ENCODE measurements at places on chromosomes 3 and 15. TPM values are rescaled to one million over a fixed set of nuclear protein-coding genes. Genes with fewer than 3 reads are reported as not detected.

DNA sequence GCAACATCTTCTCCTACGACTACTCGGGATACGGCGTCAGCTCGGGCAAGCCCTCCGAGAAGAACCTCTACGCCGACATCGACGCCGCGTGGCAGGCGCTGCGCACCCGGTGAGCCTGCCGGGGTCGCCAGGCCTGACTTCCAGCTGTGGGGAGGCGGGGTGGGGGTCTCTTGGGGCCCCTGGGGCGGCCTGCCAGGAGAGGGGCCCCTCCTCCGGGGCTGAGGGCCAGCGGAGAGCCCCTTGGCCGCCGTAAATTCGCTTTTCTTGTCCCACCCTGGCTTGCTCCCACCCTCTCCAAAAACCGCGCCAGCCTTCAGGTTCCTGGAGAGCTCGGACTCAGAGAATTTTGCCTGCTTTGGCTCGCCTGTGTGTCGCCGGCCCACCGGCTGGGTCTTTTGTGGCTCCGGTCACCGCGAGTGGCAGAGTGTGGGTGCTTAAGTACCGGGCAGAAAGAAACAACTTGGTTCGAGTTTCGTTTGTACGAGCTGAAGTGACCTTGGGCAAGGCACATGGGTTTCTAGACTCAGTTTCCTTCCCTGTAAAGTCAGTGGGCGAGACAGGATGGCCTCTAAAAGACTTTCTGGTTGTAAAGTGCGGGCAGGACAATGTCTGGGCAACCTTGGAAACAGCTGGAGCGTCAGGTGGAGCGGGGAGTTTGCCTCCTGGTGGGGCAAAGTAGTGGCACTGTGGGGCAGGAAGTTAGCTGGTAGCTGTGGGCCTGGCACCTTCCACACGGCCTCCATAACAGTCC, 976 bp downstream of the ABHD17C start:
- H3K36me3 ChIP-seq, result no peaks in the 10 kb centered on the region
- no peak overlapping the region for H3K27ac ChIP-seq
- DNase-seq, result peak; percentile 1

The QARS1 gene
- total RNA-seq, result 233 TPM

The POTEB3 gene
- total RNA-seq, result not detected

The ANXA2 gene
- 212 TPM for total RNA-seq

DNA sequence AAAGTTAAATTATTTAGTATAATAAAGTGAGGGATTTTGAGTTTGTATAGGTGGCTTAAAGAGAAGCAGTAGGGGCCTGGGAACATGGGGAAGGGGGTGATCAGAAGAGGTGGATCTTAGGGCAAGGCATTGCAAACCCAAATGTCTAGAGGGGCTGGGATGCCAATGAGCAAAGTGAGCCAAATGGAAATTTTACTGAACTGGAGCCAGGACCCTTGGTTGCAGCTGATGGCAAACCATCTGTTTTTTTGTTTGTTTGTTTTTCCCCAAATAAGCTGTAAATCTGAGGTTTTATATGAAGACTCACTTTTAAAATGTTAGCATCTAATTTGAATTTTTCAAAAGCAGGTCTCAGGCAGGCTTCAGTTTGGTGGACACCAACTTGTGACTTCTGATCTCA, 14.8 kb upstream of the PARP14 start:
- no peaks in the 10 kb centered on the region for H3K27me3 ChIP-seq
- H3K4me3 ChIP-seq, result no peak overlapping the region
- H3K27ac ChIP-seq, result no peak overlapping the region
- no peaks in the 10 kb centered on the region for H3K4me1 ChIP-seq

DNA sequence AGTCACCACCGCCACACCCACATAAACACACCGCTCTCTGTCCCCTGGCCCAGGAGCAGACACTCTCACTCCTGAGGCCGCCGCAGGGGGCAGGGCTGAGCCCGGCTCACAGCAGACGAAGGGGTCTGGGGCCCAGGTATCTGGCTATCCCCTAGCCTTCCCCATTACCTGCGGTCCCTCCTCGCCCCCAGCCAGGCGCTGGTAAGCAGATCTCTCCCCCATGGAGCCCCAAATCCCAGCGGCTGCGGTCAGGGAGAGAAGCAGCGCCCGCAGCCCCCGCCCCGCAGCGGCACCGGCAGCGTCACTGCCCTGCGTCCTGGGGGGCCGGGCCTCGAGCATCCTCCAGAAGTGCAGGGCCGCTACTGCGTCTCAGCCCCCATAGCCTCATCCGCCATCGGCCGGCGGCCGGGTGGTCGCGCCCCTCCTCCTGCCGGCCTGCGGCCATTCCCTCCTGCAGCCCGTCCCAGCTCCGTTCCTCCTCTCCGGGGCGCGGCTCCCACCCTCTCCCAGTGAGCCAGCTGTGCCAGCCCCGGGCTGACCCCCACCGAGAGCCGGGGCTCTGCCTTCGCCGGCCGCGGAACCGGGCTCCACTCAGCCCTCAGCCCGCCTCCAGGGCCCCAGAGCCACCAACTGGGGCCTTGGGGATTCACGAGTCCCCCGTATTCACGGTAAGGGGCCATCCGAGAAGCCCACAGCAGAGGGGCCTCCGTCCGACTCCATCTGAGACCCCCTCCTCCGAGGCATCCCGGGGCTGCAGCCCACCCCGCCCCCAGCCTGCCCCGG, 13.1 kb downstream of the TNK2 start:
- peak; percentile 63 for DNase-seq
- H3K27ac ChIP-seq, result peak overlapping the region; percentile 84
- H3K36me3 ChIP-seq, result no peaks in the 10 kb centered on the region
- H3K4me3 ChIP-seq, result peak overlapping the region; percentile 64

GRCh38 chr3:11455956-11456355, 183.8 kb downstream of the ATG7 start:
- no peaks in the 10 kb centered on the region for H3K27me3 ChIP-seq
- no peaks in the 10 kb centered on the region for H3K36me3 ChIP-seq
- H3K4me1 ChIP-seq, result no peaks in the 10 kb centered on the region

- peak; percentile 17 for DNase-seq
- H3K36me3 ChIP-seq, result no peaks in the 10 kb centered on the region
- peak overlapping the region; percentile 13 for H3K27ac ChIP-seq
- H3K4me1 ChIP-seq, result peaks cover 54% of the 10 kb centered on the region
- H3K27me3 ChIP-seq, result no peaks in the 10 kb centered on the region
Observed at GRCh38 chr3:52892625-52893311, 4.6 kb downstream of the STIMATE start.

- no peaks in the 10 kb centered on the region for H3K27me3 ChIP-seq
- no peaks in the 10 kb centered on the region for H3K36me3 ChIP-seq
- no peak for DNase-seq
Observed at GRCh38 chr3:55691141-55691540, 204.0 kb upstream of the WNT5A start.

The CPA3 gene
- total RNA-seq, result not detected

DNA sequence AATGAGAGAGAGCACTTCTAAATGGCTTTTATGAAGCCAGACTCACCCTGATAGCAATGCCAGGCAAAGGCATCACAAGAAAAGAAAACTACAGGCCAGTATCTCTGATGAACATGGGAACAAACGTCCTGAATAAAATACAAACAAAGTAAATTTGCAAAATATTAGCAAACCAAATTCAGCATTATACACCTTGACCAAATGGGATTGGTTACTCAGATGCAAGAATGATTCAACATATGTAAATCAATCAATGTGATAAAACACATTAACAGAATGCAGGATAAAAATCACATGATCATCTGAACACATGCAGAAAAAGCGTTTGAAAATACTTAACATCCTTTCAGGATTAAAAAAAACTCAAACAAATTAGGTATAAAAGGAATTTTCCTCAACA, 494.9 kb upstream of the CCDC54 start:
- H3K27ac ChIP-seq, result no peak overlapping the region
- H3K27me3 ChIP-seq, result no peaks in the 10 kb centered on the region
- no peaks in the 10 kb centered on the region for H3K4me1 ChIP-seq
- H3K4me3 ChIP-seq, result no peak overlapping the region

The PEX5L gene
- total RNA-seq, result not detected

- DNase-seq, result no peak
- H3K4me1 ChIP-seq, result peaks cover 94% of the 10 kb centered on the region
- peak overlapping the region; percentile 19 for H3K4me3 ChIP-seq
- H3K27ac ChIP-seq, result peak overlapping the region; percentile 60
- no peaks in the 10 kb centered on the region for H3K27me3 ChIP-seq
- H3K36me3 ChIP-seq, result no peaks in the 10 kb centered on the region
Observed at GRCh38 chr3:69091389-69092029, 6.8 kb downstream of the ARL6IP5 start.

- H3K27ac ChIP-seq, result no peak overlapping the region
- H3K36me3 ChIP-seq, result no peaks in the 10 kb centered on the region
- DNase-seq, result no peak
- no peak overlapping the region for H3K4me3 ChIP-seq
Observed at GRCh38 chr3:66629982-66630368, 129.2 kb upstream of the LRIG1 start.

GRCh38 chr15:56038707-56039106, 45.3 kb upstream of the NEDD4 start:
- peaks cover 20% of the 10 kb centered on the region for H3K4me1 ChIP-seq
- H3K36me3 ChIP-seq, result no peaks in the 10 kb centered on the region
- no peaks in the 10 kb centered on the region for H3K27me3 ChIP-seq

DNA sequence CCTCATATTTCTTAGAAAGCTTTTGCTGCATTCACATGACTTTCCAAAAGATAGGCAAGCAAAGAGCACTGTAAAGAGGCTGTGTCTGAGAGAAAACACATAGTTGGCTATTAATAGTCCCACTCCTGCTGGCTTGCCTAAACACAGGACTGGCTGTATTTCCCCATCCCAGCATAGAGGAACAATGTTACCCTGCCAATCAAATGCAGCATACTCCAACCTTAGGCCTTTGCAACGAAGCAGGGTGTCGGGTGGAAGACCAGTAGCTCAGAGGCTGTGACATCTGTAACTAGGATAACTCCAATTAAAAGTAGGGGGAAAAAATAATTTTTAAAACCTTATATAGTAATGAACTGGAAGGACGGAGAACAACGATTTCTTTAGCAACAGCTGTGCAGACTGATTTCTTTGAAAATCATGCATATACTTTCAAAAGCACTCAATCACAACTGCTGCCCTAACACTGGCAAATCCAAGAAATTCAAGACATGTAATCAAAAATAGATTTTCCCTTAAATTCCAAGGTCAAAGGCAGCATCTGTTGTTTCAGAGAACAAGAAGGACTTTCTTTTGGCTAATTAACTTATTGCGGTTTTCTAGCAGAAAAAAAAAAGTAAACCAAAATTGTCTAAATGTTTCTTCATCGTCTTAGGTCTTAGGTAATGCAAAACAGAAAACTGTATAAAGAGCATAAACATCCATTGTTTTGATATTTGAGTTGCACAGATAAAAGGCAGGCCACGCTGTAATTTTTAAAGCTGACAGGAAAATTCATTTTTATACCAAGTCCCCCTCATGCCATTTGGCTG, 139.3 kb downstream of the TNIK start:
- DNase-seq, result no peak
- H3K27ac ChIP-seq, result no peak overlapping the region
- no peaks in the 10 kb centered on the region for H3K36me3 ChIP-seq
- no peak overlapping the region for H3K4me3 ChIP-seq
- H3K27me3 ChIP-seq, result no peaks in the 10 kb centered on the region

DNA sequence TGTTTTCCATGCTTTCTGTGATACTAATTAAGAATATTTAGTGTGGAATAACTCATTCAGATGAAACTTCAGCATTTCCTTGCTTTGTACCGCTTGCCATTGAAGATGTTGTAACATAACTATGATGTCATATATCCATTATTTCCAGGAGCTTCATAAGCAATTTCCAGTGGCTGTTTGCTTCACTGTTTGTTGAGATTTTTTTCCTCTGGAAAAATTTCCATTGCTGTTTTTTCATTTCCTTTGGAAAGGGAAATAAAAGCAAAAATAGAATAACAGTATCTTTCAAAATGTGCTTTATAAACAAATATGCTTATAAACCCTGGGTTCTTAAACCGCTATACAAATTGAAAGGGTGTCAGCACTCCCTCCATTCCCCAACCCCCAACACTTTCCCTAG, 319.6 kb upstream of the SEMA6D start:
- H3K4me1 ChIP-seq, result no peaks in the 10 kb centered on the region
- H3K27me3 ChIP-seq, result no peaks in the 10 kb centered on the region
- H3K4me3 ChIP-seq, result no peak overlapping the region
- H3K36me3 ChIP-seq, result no peaks in the 10 kb centered on the region
- DNase-seq, result no peak
- H3K27ac ChIP-seq, result no peak overlapping the region

DNA sequence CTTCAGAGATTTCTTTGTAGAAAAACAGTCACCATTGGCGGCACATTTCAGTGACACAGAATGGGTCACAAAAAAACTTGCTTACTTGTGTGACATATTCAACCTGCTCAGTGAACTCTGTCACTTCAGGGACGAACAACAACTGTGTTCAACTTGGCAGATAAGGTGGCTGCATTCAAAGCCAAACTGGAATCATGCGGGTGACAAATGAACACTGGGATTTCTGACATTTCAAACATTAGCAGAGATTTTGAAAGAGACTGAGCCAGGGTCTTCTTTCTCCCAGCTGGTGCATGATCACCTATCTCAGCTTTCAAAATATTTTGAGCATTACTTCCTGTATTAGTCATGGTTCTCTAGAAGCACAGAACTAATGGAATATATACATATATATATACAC, 1.9 kb upstream of the EID1 start:
- no peak for DNase-seq
- H3K4me3 ChIP-seq, result no peak overlapping the region

DNA sequence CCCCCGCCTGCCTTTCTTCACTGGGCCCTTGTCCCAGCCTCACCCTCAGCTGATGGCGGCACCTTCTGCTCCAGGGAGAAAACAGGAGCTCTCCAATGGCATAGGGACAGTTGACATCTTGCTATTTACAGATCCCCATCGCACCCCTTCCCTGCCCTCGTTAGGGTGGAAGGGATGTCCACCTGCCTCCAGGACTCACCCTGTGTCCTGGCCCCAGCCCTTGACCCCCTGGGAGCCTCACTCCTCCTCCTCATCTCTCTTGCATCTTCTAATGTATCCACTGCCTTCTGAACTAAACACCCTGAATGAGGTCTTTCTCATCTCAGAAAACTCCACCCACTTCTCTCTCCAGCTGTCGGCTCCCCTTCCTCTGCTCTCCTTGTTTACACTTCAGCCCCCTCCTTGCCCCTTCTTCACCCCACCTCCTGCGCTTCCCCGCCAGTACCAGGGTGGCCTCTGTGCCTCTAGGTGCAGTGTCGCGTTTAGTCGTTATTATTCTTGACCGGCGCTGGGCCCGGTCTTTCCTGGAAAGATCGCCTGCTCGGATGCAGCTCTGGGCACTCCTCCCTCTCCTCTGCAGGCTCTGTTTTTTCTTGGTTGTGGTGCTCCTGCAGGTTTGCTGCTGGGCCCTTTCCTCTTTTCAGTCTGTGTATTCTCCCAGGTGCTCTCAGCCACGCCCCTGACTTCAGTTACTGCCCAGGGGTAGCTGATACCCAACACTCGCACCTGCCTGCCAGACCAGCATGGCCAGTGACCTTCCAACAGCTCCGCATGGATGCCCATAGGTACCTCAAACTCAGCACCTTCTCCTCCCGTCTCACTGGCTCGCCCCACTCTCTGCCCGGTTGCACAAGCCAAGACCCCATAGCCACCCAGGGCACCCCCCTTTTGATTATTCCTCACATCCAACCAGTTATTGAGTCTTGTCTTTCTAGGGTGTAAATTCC, 42.9 kb downstream of the PML start:
- no peak for DNase-seq
- H3K36me3 ChIP-seq, result peaks cover 26% of the 10 kb centered on the region
- no peak overlapping the region for H3K27ac ChIP-seq
- H3K4me3 ChIP-seq, result no peak overlapping the region
- no peaks in the 10 kb centered on the region for H3K27me3 ChIP-seq

- H3K36me3 ChIP-seq, result no peaks in the 10 kb centered on the region
- H3K4me1 ChIP-seq, result no peaks in the 10 kb centered on the region
- H3K4me3 ChIP-seq, result no peak overlapping the region
- no peaks in the 10 kb centered on the region for H3K27me3 ChIP-seq
Observed at GRCh38 chr3:61155701-61156292, 95.5 kb downstream of the FHIT start.
